ENCODE measurements at places on chromosomes 13 and 19.
A peak's percentile ranks its signal among the peaks of the same experiment; 100 is the strongest.

GRCh38 chr13:90184355-90184754 is 1163.1 kb upstream of the MIR17HG start:
- DNase-seq: no peak

DNA sequence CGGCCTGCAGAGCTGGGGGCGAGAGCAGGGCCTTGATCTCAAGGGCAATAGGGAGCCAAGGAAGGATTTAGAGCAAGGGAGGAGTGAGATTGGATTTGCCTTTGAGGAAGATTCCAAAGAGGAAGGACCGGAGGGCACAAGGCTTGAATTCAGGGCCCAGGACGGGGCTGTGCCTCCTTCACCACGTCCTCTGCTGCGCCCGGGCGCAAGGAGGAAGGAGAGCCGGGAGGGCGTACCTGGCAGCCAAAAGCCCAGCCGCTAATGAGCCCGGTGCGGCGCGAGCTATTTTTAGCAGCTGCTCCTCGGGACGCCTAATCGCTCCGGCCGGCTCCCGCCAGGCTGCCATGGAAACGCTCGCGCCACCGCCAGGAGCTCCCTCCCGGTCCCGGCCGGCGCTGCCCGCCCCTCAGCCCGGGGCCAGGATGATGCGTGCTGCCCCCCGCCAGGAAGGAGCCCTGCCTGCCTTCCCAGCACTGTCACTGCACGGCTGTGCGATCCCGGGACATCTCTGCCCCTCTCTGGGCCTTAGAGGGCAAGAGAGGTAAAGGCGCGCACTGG is 31.3 kb downstream of the TINCR start:
- peak; percentile 21 for DNase-seq

- DNase-seq: peak; percentile 49
Measured at GRCh38 chr19:49677901-49678674, 1.0 kb downstream of the PRMT1 start.

- DNase-seq: no peak
Measured at GRCh38 chr13:48579165-48579918, 46.5 kb upstream of the RCBTB2 start.

DNA sequence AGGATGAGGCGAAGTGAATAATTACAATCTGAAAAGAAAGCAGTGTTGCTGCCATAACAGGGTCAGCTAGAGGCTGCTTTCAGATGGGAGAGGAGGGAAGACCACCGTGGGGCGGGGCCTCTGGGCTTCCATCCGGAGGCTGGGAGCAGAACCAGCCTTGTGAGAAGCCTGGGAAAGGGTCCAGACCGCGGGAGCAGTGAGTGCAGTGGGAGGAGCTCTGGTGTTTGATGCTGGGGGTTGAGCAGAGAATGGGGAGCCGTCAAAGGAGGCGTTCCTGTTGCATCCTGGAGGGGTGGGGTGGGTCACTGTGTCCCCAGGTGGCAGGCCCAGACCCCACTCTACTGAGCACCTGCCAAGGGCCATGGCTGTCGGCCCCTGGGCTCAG is 18.1 kb downstream of the NKPD1 start:
- no peak for DNase-seq

GRCh38 chr19:50657712-50658440 is 8.6 kb downstream of the C19orf81 start:
- peak; percentile 98 for DNase-seq

- DNase-seq: no peak
Measured at GRCh38 chr19:41563854-41564514, 12.0 kb upstream of the CEACAM21 start.

DNA sequence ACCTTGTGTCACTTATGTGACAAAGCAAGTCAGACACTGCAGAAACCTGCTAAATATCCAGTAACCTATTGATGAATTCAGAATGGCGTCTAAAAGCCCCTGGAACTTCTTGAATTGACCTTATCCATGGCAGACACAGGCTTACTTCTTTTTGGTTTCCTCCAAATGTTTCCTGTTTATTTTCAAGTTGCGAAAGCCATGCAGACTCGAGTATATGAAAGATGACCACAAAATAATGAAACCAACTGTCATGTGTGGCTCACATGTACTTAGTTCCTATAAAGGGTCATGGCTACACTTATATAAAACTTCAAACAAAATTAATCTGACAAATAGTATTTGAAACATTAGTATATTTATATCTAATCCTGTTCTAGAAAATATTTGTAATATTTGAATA is 113.1 kb upstream of the FNDC3A start:
- no peak for DNase-seq

GRCh38 chr13:111575276-111575675 is 254.8 kb downstream of the TEX29 start:
- no peak for DNase-seq

DNA sequence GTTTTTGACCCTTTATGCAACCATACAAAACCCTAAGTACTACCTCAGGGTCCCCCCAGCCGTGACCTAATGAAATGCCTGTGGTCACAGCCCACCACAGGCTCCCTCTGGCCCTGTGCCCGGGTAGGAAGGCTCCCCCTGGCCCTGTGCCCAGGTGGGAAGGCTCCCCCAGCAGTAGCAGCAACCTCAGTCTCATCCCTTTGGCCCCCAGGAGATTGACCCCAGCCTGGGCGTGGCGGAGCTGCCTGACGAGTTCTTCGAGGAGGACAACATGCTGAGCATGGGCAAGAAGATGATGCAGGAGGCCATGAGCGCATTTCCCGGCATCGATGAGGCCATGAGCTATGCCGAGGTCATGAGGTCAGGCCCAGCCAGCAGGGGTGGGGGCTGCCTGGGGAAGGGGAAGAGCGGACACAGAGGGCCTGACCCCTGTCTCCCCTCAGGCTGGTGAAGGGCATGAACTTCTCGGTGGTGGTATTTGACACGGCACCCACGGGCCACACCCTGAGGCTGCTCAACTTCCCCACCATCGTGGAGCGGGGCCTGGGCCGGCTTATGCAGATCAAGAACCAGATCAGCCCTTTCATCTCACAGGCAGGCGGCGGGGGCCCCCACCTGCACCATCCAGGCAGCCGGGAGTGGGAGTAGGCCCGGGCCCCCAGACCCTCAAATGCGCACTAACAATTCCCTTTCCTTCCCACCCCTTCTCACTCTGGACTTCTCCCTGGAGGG is 6.3 kb upstream of the BEST2 start:
- DNase-seq: no peak

DNA sequence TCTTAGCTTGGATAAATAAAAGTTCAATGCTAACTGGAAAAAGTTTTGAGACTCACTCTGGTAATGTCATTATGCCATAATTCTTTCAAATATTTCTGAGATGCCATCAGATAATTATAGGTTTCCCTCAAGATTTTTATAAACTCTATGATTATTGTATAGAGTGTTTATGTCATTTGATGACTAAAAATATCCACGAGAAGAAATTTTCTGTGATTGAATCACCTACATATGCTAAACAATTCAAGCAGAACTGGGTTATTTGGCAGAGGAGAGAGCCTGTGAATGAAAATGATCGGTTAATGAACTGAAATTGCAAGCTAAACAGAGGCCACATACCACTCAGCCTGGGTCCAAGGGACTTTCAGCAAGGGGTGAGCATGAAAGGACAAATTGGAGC is 92.6 kb upstream of the TSC22D1 start:
- DNase-seq: no peak

DNA sequence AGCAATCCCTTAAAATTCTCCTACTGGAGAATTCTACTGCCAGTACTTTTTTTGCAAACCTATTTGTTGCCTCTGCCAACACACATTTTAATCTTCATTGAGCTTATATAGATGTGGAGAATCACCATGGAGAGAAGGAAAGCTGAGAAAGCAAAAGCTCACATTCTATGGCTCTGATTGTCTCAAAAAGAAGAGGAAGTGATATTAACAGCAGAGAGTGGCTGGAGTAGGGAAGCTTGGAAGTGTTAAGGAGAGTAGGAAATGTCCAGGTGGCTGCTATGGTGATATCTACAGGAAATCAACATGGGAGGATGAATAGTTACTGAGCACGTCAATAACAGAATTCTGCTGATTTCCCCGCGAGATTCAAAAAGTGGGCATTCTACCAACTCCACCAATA is 78.8 kb upstream of the TDRD3 start:
- no peak for DNase-seq

GRCh38 chr19:44767295-44768180 is 10.2 kb upstream of the CBLC start:
- DNase-seq: no peak

GRCh38 chr19:1379961-1380489 is 3.7 kb upstream of the NDUFS7 start:
- no peak for DNase-seq

GRCh38 chr19:21617740-21618339 is 112.4 kb downstream of the ZNF429 start:
- DNase-seq: no peak

- no peak for DNase-seq
Measured at GRCh38 chr13:45472171-45472705, 7.5 kb downstream of the COG3 start.

DNA sequence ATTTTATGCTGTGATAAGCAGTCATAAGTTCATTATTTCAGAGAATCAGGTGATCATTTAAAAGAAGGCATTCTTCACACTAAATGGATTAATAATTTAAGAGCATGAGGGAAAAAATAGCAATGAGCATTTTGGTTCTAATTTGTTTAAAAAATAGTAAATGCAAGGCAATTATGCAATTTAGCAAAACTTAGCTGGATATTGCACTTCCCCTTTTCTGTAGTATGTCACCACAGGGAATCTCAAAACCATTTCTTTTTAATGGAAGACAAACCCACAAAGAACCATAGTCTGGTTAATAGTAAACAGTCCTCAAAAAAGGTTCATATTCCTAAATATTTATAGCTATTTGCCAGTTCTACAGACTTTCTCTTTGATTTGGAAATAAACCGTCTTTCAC is 30.2 kb downstream of the COG6 start:
- no peak for DNase-seq

DNA sequence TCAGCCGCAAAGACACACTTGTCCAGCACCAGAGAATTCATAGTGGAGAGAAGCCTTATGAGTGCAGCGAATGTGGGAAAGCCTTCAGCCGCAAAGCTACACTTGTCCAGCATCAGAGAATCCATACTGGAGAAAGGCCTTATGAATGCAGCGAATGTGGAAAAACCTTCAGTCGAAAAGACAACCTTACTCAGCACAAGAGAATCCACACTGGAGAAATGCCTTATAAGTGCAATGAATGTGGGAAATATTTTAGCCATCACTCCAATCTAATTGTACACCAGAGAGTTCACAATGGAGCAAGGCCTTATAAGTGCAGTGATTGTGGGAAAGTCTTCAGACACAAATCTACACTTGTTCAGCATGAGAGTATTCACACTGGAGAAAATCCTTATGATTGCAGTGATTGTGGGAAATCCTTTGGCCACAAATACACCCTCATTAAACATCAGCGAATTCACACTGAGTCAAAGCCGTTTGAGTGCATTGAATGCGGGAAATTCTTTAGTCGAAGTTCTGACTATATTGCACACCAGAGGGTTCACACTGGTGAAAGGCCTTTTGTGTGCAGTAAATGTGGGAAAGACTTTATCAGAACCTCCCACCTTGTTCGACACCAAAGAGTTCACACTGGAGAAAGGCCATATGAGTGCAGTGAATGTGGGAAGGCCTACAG is 6.8 kb downstream of the ZNF134 start:
- DNase-seq: no peak

- peak; percentile 39 for DNase-seq
Measured at GRCh38 chr19:58009666-58010301, 7.2 kb upstream of the ZNF606 start.

- DNase-seq: no peak
Measured at GRCh38 chr13:70203661-70204229, 95.5 kb upstream of the KLHL1 start.

DNA sequence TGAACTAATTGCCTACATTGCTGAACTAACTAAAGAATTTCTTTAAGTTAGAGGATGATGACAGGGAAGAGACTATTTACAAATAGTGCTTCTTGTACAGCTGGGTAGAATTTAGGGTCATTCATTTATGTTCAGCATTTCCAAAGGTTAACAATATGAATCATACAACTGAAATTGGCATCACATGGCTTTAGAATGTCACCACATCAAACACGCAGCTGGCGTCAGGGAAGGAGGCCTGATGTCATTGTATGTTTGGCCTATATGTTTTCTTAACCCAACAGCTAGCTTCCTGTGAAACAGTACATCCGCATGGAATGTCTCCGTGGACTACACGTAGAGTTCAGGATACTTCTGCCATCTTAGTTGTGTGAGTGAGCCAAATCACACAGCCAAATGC is 99.0 kb upstream of the TNFSF11 start:
- no peak for DNase-seq

- no peak for DNase-seq
Measured at GRCh38 chr19:35432911-35433310, 15.1 kb upstream of the FFAR2 start.

DNA sequence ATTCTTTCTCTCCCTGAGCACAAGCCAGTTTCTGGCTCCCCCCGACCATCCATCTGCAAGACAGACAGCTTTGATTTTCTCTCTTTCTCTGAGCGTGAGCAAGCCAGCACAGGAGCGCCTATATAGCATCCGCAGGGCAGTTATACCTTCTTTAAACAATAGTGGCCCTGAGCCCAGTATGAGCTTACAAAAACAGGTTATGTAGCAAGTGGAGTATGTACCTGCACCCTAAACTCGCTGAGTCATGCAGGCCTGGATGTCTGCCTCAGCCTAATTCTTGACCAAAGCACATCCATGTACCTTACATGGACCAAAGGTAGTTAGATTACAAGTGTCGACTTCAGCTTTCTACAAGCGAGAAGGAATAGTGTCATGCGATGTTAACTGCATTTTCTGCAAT is 61.7 kb downstream of the RAP2A start:
- DNase-seq: no peak

GRCh38 chr19:47390533-47391488 is 28.5 kb downstream of the MEIS3 start:
- no peak for DNase-seq

DNA sequence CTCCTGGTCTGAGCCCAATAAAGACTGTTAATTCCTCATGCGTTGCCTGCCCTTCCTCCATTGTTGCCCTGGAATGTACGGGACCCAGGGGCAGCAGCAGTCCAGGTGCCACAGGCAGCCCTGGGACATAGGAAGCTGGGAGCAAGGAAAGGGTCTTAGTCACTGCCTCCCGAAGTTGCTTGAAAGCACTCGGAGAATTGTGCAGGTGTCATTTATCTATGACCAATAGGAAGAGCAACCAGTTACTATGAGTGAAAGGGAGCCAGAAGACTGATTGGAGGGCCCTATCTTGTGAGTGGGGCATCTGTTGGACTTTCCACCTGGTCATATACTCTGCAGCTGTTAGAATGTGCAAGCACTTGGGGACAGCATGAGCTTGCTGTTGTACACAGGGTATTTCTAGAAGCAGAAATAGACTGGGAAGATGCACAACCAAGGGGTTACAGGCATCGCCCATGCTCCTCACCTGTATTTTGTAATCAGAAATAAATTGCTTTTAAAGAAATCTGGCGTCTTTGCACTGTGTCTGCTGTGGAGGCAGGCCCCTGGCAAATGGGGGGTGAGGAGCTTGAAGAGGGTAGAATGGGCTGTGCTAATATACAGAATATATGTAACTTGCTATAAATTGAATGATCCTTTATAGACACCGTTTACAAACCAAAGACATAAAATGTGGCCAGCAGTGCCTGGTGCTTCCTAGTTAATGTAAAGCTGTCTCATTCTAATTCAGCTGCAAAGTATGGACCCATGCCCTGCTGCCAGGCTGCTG is 4.2 kb upstream of the RPS11 start:
- DNase-seq: no peak

- DNase-seq: peak; percentile 67
Measured at GRCh38 chr19:2274931-2275535, 6.9 kb downstream of the PEAK3 start.

- DNase-seq: peak; percentile 65
Measured at GRCh38 chr19:31285744-31286143, 63.5 kb downstream of the TSHZ3 start.

GRCh38 chr13:66518068-66518467 is 712.1 kb downstream of the PCDH9 start:
- DNase-seq: no peak
